ENCODE measurements at places on chromosomes 6 and 20.
A peak's percentile ranks its signal among the peaks of the same experiment; 100 is the strongest.

DNA sequence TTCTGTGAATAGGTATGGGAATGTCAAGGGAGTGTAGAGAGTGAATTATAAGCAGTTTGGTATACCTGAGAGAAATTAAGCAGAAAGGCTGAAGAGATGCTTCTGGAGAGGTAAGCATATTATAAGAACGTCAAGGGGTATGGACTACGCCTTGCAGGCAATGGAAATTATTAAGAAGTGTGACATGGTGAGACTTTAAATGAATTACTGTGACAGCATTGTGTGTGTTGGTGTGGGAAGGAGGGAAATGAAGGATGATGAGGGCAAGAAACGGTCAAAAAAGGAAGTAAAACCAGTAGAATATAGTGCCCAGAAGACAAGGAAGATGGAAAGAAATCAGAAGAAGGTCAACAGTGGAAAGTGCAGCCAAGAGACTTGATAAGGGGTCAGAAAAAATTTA is 5.9 kb downstream of the KHDRBS2 start:
- no peak for DNase-seq

DNA sequence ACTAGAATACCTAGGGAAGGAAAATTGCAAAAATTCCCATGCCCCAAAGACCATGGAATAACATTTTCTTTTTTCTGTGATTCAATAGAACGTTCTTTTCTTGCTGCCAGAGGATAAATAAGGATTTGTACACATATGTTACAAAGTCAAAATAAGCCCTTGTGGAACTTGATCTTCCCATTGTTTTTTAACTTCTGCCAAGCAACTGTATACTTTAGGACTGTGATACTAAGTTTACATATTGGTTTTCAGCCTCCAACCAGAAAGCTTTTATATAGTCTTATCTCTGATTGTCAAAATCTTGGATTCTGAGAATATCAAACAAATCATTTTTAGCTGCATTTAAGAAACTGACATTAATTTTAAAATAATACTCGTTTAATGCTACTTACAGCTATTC is 84.6 kb downstream of the HMGCLL1 start:
- DNase-seq, result no peak

DNA sequence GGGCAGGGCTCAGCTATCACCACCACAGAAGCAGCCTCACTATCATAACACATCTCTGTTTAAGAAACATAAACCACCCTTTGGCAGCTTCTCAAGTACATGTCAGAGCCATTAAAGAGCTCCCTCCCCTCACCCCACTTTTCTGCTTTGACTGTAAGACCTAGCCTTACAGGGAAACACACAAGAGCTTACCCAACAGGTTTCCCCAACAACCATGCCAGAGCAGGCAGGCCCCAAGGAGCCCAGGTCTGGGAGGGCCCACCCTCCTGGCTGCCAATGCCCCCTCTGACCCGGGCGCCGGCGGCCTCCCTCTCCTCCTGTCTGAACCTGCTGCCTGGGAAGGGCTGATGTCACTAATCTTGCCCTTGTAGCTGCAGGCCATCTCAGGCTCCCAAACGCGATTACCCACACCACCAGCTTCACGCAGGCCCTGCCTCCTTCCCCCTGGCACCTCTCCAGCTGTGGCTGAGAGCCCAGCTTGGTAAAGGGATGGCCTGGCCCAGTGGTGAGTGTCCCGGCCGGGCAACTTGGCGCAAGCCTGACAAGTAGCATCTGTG is 402.0 kb downstream of the MAFB start:
- no peak for DNase-seq

DNA sequence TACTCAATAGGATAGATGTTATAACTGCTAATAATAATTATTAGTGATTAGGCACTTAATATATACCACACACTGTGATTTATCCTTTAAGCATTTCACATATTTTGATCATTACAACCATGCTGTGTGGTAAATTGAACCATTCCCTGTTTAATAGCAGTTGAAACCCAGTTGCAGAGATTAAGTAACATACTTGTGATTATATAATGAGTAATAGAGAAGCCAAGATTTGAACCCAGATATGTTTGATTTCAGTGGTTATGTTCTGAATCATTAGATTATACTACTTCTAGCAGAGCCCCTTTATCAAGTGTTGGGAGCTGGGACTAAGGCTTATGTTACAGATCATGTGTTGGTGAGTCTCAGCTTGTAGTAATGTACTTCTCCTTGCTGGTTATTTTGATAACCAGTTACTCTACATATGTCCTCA is 44.1 kb downstream of the STK4 start:
- no peak for DNase-seq

GRCh38 chr20:41290804-41291389 is 26.6 kb downstream of the ZHX3 start:
- DNase-seq, result no peak

DNA sequence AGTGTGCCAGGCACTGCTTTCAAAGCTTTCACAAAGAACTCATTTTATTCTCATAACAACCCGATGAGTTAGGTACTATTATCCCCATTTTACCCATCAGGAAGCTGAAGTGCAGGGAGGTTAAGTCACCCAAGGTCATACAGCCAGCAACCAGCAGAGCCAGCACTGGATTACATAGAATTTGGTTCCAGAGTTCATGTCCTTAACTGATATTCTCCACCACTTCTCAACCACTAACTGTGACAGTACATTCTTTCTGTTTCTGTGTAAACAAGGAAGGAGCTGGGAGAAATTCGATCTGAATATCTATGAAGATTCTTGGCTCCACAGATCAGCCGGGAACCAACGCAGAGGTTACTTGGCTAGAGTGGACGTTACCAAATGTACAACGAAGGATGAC is 98.0 kb downstream of the KIF16B start:
- DNase-seq, result peak; percentile 58

- no peak for DNase-seq
Measured at GRCh38 chr20:32501709-32502108, 83.4 kb downstream of the NOL4L start.

- no peak for DNase-seq
Measured at GRCh38 chr20:59323731-59324130, 23.3 kb downstream of the EDN3 start.

DNA sequence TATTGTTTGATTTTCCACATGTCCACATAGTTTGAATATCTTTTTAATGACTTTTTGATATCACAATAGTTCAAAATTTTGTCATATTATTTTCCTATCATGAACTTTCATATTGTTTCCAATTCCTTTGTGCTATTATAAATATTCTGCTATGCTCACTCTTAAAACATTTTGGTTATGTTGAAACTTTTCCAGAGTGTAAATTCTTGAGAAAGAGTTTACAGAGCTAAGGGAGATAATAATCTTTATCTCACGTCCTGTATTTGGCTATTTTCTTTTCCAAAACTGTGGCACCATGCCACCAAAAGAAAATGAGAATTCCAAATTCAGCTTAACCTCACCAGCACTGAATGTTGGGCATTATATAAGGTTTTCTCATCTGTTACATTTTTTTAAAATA is 210.9 kb downstream of the TFAP2B start:
- DNase-seq, result no peak

DNA sequence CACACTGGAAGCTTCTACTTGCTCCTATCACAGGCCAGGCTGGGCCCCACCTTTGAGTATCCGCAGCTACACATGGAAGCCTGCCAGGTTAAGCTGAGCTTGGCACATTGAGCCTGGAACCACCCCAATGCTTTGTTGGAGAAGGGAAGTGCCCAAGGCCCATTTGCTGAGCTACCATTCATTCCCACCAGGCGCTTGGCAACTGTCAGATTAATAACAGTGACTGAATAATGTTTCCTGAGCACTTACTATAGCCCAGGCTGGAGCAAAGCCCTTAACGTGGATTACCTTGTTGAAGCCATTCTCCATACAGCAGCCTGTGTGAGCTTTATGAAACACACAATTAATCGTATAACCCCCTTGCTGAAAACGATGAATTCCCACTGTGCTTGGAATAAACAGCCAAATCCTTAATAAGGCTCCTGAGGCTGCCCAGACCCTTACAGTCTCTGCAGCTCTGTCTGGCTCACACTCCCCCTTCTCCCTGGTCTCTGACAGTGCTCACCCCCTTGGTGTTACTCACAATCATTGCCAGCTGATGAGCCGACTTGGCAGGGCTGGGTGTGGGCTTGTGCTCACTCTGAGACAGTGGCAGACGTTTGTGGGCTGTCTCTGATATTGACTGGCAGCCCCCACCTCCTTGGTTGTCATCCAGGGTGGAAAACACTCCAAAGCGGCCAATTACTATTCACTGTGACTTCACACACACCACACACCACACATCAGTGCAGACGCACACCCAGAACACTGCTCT is 357.1 kb downstream of the MAFB start:
- no peak for DNase-seq

DNA sequence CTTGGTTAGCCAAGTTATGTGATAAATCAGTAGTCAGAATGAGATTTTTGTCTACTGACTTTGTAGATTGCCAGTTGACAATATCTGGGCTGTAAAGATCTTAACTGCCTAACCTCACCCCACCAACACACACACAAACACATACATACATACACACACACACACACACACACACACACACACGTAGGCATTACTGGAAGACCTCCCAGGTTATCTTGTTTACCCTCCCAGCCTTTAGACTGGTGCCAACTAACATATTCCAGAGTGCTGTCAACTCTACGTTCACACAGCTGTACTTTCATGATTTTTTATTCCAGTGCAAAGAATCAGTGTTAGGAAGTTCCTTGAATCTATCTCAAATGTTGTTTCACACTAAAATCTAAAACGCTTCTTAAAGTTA is 38.9 kb downstream of the BMP5 start:
- DNase-seq, result peak; percentile 5

GRCh38 chr6:18601516-18602020 is 214.4 kb downstream of the RNF144B start:
- peak; percentile 81 for DNase-seq

GRCh38 chr20:42589976-42590639 is 599.6 kb downstream of the PTPRT start:
- no peak for DNase-seq

- DNase-seq, result no peak
Measured at GRCh38 chr6:24949020-24949569, 13.3 kb upstream of the RIPOR2 start.

Measured in SJCRH30 (cell line).